Esophagus muscularis mucosa (tissue), 4 donors: ENCODE measurements at places on chromosomes 4 and X.

- no peak for DNase-seq
Observed at GRCh38 chr4:140839888-140840790, 84.0 kb upstream of the TBC1D9 start.

GRCh38 chrX:10367406-10367805 lies 210.6 kb downstream of the CLCN4 start:
- DNase-seq, result no peak

- DNase-seq, result peak; percentile 94
Observed at GRCh38 chr4:41538017-41538733, at the start of gene LIMCH1. Gene LIMCH1, plus strand, starts transcription at chr4:41538157. Its CDS starts 67,839 bp downstream, at chr4:41605996.

DNA sequence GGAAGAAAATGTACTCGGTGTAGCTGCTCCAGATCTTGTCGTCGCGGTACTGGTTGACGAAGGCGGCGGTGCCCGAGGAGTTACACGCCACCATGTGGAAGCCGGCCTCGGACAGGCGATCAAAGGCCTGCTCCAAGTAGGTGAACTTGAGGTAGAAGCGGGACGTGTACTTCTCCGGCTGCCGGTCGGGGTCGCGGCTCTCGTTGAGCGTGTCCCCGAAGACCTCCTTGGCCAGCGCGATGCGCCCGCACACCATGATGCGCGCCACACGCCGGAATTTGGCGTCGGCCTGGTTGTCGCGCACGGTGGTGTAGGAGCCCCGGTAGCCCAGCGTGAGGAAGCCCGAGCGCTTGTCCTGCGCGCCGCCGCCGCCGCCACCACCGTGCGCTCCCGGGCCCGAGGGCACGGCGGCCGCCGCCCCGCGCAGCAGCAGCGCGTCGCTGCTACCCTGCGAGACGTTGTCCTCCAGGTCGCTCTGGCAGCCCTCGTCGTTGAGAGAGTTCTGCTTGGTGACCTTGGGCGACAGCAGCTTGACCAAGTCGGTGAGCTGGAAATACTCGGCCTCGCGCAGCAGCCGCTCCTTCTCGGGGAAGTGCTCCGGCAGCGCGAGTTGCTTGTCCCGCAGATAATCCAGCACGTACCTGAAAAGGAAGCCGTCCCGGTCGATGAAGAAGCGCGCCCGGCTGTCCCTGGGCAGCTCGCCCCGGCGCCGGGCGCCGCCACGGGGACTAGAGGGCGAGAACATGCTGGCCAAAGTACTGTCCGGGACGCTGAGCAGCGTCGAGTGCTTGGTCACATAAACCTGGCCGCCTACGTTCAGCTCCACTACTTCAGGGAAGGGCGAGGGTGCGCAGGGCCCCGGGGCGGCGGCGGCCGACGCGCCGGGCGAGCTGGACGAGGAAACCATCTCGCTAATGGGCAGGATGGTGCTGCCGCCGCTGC lies 775 bp downstream of the KCTD8 start:
- no peak for DNase-seq

GRCh38 chr4:167234316-167234881 lies at the start of gene SPOCK3:
Gene SPOCK3, minus strand, starts transcription at chr4:167234494.
- DNase-seq, result no peak

DNA sequence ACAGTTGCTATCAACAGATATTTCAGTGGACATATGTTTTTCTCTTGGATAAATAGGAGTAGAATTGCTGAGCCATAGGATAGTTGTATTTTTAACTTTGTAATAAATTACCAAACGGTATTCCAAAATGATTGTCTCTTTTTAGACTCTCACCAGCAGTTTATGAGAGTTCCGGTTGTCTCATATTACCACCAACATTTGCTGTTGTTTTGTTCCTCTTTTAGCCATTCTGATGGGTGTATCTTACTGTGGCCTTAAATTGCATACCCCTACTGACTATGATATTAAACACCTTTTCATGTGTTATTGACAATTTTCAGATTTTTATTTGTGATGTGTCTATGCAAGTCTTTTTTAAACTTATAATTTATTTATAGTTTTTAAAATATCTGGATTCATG lies 39.7 kb downstream of the SNX25 start:
- DNase-seq, result no peak

GRCh38 chr4:114132830-114133229 lies 153.4 kb upstream of the ARSJ start:
- DNase-seq, result no peak

DNA sequence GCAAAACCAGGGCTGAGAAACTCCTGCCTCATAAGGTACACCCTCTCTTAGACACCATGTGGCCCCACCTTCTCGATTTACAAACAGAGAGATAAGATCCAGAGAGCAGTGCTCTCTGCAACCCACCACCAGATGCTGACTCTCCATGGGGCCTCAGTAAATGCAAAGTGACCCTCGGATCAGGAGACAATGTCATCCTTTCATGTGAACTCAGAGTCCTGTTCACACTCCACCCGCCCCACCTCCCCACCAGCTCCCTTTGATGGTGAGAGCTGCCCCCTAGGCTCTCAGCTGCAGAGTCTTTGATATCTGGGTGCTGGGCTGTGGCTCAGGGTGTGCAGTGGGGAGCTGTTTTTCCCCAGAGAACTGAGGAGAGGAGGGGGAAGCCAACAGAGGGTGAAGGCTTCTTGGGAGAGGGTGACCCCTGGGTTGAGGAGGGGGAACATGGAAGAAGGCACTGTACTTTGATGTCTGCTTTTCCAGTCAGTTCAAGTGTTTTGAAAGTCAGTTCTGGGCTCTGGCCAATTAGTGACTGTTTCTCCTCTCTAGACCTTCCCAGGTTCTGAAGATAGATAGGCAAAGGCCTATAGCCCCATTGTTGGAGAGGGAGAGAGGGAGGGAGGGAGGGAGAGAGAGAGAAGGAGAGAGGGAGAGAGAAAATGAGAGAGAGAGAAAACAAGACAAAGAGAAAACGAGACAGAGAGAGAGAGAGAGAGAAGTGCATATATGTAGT lies 88.2 kb downstream of the SCD5 start:
- DNase-seq, result no peak

GRCh38 chrX:133989490-133989889 lies 4.1 kb upstream of the GPC3 start:
- no peak for DNase-seq

DNA sequence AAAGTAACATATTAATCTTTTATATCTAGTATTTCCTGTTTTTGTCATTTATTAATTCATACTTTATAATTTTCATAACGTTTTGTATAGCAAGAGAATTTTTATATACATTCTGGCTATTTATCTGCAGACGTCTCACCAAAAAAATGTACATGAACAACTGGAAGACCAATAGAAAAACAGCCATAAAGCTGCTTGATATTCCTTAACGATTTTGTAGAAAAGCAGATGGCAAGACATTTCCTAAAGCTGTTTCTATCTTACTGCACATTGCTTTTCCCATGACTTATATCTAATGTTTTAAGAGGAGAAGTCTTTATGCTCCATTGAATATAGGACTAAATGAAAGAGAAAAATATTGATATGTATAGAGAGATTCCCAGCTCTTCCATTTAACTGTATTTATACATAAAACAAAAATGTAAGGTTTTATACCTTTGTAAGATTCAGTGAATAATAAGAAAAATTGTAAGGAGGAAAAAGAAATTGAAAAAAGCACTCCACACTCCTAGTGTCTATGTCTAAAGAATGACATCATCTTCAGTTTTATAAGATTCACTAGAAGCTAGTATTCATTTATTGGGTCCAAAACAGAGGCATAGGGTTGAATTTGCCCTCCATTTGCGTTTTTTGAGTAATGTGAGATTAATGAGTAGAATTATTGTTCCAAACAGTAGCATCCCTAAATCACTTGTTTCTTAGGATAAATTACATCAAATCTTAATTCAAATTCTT lies 248.5 kb downstream of the PPP3CA start:
- no peak for DNase-seq

DNA sequence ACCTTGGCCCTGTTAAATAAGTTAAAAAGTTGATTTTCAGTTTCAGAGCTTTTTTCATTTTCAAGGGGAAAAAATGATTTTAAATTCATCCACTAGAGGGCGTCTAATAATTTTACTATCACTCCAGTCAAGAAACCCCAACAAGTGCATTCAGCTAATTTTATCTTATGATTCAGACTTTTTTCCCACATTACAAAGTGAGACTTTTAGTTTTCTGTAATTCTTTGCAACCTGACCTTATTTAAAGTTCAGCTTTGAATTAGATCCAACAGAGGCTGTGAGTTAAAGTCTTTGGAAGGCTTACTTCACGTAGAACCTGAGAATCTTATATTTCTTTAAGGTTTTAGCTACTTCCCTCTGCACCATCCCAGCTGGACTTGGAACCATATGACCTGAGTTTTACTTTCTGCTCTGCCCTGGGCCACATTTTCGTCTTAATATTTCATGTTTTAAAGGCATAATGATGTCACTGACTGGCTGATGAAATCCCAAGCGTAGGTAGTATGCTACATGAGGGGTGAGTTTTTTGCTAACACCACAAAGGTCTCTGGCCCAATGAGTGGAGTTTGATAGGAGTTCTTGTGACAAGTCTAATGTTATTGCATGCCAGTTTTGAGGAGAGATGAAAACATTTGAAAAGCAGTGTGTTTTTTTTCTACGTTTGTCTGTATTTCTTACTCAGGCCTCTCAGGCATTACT lies 7.2 kb downstream of the GNRHR start:
- no peak for DNase-seq

DNA sequence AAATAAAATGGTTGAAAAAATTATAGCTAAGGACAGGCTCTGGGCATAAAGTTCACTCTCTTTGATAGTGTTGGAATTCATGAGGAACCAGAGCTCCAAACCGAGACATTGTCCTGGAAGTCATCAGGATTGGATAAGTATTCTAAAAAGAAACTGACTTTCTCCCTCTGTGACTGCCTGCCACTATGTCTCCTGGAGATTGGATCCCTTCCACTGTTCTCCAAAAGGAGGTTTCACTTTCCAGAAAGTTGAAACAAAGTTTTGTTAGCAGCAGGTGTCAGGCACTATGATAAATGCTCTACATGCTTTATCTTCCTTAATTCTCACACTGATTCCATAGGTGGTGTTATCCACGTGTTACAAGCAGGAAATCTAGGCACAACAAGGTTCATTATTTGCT lies 16.8 kb downstream of the BANK1 start:
- DNase-seq, result no peak

DNA sequence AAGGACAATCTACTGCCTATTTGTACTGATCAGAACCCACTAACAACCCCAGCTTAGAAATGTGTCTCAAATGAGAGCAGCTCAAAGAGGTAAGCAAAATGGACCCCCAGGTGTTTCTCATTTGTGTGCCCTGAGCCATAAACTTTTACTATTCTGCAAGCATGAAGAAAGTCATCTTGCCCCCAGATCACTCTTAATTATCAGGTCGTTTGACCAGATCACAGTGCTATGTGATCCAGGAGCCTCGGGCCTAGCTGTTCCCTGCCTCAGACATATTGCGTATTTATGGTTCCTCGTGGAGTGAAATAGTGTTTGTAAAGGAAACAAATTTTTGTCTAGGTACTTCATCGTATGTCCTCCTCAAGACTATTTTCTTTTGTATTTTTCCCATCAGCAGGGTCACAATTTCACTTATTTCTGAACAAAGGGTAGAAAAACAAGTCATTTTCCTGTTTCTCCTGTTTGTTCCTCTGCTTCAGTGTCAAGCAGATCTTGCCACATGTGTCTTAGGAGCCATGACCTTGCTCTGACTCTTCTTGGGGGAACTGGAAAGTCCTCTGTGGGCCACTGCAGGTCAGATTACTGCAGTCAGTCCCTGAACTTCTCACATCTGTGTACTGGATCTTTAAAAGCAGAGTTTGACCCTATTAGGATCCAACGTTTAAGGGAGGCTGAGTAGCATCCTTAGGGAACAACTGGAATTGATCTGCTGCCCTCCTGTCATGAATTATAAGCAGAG lies 194.9 kb downstream of the PALLD start:
- DNase-seq, result no peak

DNA sequence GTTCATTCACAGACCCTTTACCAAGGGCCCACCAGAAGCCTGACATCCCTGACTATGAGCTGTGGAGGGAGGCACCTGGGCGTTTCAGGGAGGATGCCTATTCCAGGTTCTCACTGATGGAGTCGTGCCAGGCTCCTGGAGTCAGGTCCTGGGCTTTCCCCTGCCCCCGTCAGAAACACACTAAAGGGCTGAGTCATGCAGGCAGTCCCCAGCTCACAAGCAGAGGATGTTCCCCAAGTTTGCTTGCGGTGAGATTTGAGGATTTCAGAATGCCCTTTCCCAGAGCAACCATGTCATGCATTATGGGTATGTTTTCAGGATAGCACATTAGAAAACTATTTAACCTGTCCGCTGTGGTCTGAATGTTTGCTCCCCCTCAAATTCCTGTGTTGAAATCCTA lies 45.2 kb downstream of the FHDC1 start:
- DNase-seq, result no peak

- DNase-seq, result peak; percentile 50
Observed at GRCh38 chr4:169225812-169226211, 44.9 kb downstream of the SH3RF1 start.

GRCh38 chr4:24067367-24068193 lies 177.7 kb upstream of the PPARGC1A start:
- no peak for DNase-seq

- DNase-seq, result no peak
Observed at GRCh38 chr4:185212581-185212980, 3.2 kb downstream of the SNX25 start.

- no peak for DNase-seq
Observed at GRCh38 chrX:28910487-28910886, 323.2 kb downstream of the IL1RAPL1 start.

DNA sequence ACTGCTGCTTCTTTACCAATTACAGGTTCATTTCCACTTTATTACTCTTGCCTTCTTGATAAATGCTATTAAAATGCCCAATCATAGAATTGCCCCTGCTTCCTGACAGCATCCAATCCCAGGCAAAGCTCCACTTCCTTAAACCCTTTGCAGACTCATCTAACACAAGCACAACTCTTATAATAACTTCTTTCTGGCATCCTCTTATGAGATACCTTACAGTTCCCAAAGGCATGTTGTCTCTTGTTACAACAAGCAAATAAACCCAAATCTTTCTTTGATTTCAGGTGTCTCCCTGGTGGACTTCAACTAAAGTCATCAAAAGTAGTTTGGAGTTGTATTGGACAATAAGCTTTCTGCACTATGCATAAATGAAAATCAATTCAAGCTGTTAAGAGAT lies 22.5 kb upstream of the ADH7 start:
- DNase-seq, result no peak

DNA sequence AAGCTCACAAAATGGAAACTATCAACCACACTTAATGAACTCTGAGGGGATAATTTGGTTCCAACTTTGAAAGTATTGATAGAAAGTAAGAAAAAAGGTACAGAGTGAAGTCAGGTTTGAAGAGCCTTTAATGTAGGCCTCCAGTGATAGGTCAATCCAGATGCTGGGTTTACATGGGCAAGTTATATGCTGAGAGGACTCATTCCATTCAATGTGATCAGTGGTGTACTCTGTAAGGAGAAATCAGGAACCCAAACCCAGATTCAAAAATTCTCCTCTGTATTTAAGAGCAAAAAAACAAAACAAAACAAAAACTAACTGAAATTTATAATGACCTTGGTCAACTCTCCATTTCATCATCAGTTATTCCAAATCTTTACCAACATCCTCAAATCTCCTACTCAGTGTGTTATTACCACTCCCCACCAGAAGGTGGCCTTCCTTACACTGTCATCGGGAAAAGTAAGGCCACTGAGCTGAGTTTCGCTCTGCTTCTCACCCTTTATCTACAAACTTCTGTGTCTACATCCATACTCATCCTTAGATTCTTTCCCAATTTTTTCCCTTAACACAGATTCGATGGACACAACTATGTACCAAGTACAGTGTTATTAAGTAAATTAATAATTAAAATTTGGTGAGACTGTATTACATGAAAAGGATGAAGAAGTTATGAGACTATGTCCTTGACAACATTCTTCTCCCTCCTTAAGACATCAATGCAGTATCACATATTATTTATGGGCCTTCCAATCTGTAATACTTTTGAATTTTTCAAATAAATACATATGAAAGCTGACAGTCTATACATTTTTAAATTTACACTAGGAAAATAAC lies 88.3 kb downstream of the ZAR1 start:
- DNase-seq, result no peak
